PC-3 (cell line): ENCODE measurements at places on chromosomes 2 and 18. TPM values are rescaled to one million over a fixed set of nuclear protein-coding genes. Genes with fewer than 3 reads are reported as not detected.

GRCh38 chr2:38159597-38159996 lies 83.6 kb upstream of the CYP1B1 start:
- no peak for DNase-seq

Gene CENPO
- 41.4 and 68.5 TPM in 2 replicates for total RNA-seq

DNA sequence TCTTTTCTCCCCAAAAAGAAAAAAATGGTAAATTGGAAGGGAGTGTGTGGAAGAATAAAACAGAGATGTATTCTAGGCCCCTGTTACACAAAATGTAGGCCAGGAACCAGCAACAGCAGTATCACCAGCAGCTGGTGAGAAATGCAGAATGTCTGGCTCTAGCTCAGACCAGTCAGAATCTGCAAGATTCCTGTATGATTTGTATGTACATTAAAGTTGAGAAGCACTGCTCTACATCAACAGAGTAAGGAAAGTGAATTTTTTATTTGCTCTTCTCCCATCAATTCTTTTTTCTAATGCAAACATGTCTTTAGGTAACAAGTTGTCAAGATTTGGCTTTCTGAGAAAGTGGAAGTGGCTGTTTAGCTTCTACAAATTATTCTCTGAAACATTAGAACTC lies 235.4 kb upstream of the FANCL start:
- DNase-seq = no peak

- peak; percentile 22 for DNase-seq
Observed at GRCh38 chr2:160225722-160226121, 25.6 kb upstream of the ITGB6 start.

GRCh38 chr2:161965994-161966393 lies 108.0 kb downstream of the DPP4 start:
- peak; percentile 65 for DNase-seq

- DNase-seq = no peak
Observed at GRCh38 chr2:233227346-233227978, 24.0 kb upstream of the ATG16L1 start.

Gene CFAP221
- not detected in 2 replicates for total RNA-seq

Gene GRHL1
- 9.3 and 10.3 TPM in 2 replicates for total RNA-seq

GRCh38 chr2:98910349-98911125 lies 25.5 kb downstream of the CRACDL start:
- DNase-seq = no peak

Gene THADA
- total RNA-seq = 33.6 and 43.1 TPM in 2 replicates

- DNase-seq = no peak
Observed at GRCh38 chr2:172181840-172182239, 79.1 kb upstream of the DLX2 start.

- no peak for DNase-seq
Observed at GRCh38 chr2:30336084-30336483, 104.8 kb downstream of the LBH start.

DNA sequence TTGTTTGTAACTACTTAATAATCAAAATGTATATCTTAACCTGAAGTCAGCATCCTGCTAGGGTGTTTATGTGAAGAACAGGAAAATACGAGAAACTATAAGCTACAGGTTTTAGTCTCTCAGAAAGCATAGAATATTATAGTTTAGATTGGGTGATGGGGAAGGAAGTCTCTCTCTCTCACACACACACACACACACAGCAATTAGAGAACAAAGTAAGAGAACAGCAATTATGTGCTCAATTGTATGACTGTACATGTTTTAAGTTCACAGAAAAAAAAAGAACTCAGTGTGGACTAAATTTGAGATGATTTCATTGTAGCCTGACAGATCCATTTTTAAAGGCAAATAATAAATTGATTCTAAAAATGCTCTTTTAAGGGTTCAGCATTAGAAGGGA lies 94.3 kb upstream of the ZNF516 start:
- no peak for DNase-seq

- DNase-seq = no peak
Observed at GRCh38 chr18:8808001-8808400, 102.6 kb downstream of the MTCL1 start.
